ENCODE measurements at places on chromosomes 12 and 14.

DNA sequence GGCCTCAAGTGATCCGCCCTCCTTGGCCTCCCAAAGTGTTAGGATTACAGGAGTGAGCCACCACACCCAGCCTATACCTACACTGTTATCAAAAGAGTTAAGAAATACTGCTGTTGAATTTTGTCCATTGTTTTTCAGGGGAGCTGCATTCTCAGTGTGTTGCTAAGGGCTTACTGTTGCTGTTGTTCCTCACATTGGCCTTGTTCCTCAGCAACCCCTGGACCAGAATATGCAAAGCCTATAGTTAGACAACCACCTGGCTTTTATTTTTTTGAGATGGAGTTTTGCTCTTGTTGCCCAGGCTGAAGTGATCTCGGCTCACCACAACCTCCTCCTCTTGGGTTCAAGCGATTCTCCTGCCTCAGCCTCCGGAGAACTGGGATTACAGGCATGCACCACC, 4.7 kb upstream of the ATP6V0A2 start:
- DNase-seq, result no peak

DNA sequence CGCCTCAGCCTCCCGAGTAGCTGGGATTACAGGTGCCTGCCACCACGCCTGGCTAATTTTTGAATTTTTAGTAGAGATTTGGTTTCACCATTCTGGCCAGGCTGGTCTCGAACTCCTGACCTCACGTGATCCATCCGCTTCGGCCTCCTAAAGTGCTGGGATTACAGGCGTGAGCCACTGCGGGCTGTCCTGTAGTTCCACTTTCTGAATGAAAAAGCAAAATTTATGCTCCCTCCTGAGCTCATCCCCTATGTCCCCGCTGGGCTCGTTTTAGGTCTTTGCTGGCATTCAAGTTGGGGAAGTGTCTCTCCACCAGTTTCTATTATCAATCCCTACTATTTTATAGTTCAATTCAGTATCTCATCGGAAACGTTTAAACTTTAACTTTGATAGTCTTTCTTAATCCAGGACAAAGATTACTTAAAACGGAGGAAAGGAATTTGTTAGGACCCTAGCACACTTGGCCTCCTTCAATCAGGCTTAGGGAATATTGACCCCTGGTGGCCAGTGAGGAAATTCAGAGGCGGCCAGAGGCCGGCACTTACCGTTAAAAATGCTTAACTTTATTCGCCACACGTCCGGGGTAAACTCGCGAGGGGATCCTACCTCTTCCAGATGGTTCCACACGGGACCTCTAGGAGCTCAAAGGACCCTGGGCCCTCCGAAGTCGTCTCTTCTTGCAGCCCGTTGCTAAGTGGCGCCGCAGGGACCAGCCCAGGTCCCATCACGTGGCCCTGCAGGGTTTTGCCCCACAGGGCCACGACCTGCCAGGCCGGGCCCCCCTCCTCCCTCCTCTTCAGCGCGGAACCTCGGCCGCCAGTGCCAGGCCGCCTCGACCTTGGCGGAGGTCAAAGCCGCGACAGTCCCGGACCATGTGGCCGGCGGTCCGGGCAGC, 11.4 kb upstream of the DNAL1 start:
- peak; percentile 82 for DNase-seq

DNA sequence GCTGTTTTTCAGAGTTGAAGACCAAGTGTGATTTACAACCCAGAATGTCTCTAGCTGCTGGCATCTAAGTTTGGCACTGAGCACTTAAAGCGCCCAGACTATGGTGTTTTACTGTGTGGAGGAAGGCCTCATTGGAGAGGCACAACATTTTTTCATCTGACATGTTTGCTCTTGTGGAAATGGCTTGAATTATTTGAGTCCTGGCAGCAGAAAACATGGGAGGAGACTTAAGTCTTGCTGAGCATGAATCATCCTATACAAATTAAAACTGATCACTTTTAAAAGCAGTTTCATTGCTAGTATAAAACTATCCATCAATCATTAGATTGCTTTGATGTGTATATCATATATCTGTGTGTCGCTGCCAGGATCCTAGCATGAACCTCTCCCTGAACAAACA, 85.9 kb upstream of the REP15 start:
- peak; percentile 52 for DNase-seq

DNA sequence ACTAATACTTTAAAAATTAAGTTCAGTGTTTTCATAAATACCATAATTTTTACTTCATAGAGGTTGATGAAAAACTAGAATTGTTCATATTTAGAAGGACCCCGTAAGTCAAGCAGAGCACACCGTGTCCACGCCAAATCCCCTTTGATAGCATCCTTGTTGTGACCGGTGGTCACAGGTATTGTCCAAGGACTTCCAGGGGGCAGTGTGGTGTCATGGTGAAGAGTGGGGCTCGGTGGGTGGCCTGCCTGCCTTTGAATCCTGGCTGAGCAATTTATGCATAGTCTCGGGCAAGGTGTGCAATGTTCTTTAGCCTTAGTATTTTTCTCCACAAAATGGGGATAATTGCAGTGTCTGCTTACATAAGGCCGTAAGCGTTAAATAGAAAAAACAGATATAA, 169.9 kb downstream of the KTN1 start:
- no peak for DNase-seq

DNA sequence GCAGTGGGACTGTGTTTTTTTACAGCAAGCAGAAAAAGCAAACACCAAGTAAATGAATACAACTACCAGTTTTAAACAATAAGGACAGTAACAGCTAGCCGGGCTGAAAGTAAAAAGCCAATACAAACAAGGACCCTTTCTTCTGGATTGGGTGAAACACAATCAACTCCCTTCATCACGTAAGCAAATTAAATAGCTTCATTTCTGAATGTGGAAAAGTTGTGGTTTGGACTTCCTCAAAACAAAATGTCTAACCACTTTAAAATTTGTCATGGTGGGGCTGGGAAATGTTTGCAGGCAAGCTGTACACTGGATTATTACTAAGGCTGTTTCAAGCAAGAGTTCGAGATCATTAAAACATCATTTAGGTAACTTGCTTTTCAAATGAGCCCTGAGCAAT, 47.4 kb downstream of the TCHP start:
- no peak for DNase-seq

GRCh38 chr12:122893208-122894153, 2.4 kb downstream of the VPS37B start:
- DNase-seq, result no peak

GRCh38 chr12:58764100-58764953, 156.0 kb downstream of the LRIG3 start:
- DNase-seq, result no peak

DNA sequence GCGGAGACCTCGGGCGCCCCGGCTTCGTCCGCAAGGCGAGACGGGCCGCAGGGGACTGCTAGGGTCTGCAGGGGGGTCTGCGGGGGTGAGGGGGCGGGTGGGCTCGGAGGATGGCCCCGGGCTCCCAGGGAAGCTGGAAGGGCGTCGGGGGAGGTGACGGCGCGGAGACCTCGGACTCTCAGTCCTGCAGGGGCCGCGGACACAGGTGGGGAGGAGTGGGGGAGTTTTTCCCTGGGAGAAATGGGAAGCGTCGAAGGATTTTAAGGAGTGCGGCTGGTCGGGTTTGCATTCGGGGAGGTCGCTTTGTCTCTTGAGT, 25.9 kb downstream of the ZBTB42 start:
- no peak for DNase-seq

- peak; percentile 51 for DNase-seq
Observed at GRCh38 chr12:111841236-111841749, 735 bp upstream of the MAPKAPK5 start.

GRCh38 chr12:68743356-68743755, 2.6 kb upstream of the SLC35E3 start:
- DNase-seq, result no peak

DNA sequence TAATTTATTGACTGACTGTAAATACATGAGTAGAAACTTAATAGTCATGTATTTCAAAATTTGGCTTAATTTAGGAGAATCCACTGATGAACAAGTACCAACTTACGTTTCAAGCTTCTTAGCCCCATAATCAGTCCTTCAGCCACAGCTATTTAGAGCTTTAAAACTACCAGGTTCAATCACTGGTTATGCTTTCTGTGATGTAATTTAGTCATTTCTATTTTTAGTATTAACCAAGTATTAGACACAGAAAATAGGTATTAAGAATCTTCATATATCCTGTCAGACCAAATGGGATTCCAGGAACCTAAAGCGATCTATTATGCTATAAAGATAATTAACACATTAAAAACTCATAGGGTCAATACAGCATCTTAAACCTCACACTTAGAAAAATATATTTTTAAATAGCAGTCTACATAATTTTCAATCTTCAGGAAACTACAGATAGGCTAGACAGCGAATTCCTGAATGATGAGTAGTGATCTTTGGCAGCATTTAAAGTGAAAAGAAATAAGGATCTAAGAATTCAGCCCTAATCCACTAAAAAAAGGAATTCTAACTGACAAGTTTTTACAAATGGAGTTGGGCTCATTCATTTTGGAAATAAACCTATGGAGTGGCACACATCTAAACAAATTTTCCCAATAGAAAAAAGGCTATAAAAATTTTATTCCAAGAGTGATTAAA, 51.5 kb downstream of the ZC3H14 start:
- DNase-seq, result peak; percentile 64

GRCh38 chr12:12214635-12215131, 52.2 kb downstream of the LRP6 start:
- DNase-seq, result peak; percentile 35

- DNase-seq, result peak; percentile 94
Observed at GRCh38 chr14:103066399-103066798, 9.1 kb upstream of the CDC42BPB start.

DNA sequence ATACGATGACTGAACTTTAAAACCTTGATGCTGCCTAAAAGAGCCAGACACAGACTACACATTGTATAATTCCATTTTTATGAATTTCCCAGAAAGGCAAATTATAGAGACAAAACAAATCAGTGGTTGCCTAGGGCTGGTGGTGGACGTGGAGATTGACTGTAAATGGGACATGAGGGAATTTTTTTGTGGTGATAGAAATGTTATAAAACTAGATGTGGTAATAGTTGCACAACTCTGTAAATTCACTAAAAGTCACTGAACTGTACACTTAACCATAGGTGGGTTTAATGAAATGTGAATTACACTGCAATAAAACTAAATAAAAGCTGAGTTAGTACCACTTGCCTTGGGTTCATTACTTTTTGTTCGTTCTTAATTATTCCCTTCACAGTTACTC, 72.1 kb downstream of the PLEKHA5 start:
- DNase-seq, result no peak

GRCh38 chr12:113748707-113749432, 217.3 kb downstream of the RBM19 start:
- no peak for DNase-seq

GRCh38 chr14:90562652-90563051, 165.8 kb downstream of the CALM1 start:
- DNase-seq, result no peak

GRCh38 chr12:614411-614970, 48.8 kb downstream of the NINJ2 start:
- peak; percentile 60 for DNase-seq

DNA sequence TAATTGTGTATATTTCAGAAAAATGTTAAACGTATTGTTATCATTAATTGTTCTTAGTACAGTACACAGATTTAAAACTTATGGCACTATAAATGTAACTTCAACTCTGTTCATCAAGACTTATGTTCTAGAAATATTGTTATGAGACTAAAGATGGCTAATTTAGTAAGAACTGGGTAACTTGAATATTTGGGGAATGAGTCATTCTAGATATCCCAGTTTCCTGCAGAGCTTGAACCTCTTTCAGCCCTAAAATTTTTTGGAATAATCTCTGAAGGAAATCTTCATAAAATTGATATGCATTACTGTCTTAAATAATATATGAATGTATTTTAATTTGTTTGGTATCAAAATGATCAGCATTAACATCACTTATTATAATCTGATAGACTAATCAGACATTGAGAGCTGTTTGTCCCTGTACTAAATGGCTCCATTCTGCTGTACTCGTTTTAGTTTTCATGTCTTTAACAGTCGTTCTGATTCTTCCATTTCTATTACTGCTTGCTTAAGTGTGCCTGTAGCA, 87.1 kb downstream of the VEZT start:
- no peak for DNase-seq

DNA sequence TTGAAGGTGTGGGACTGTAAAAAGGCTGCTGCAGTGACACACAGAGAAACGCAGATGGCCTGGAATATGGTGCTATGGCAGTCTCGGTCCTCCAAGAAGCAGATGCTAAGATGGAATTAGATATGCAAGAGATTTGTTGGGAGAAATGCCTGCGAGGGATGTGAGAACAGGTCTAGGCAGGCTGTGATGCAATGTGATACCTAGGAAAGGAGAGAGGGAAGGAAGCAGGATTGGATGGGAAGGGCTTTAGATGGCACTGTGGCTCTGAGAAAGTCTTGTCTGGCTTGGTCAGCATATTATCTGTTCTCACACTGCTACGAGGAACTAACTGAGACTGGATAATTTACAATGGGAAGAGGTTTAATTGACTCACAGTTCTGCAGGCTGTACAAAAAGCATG, 374.4 kb downstream of the BCAT1 start:
- no peak for DNase-seq

- no peak for DNase-seq
Observed at GRCh38 chr12:96850676-96851075, 56.4 kb upstream of the NEDD1 start.

DNA sequence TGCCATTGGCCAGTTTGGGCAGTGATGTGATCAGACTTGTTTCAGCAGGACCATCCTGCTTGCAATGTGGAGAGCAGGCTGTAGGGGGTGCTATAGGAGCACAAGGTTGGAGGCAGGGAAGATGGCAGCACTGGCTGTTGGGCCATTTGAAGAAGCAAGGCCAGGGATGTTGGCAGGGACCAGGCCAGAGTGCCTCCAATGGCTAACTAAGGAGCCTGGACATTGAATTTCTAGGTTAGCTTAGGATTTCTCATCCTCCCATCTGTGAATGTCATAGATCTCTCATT, 23.5 kb downstream of the FGF23 start:
- peak; percentile 50 for DNase-seq

DNA sequence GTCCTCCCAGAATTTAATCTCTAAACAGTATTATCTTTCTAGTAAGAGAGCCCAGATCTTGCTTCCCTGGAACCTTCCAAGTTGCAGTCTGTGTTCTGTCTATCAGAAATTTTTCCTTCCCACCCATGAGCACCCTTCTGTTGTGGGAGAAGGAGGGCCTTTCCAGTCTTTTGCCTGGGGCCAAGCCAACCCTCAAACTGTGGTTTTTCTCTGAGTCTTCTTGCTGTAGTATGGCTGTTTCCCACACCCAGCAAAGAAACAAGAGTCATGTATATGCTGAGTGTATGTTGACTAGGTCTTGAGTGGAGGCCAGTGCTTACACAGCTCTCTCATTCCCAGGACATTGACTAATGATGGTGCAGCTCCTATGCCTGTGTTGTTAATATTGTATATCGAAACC, 104.5 kb downstream of the TGFB3 start:
- DNase-seq, result no peak

- no peak for DNase-seq
Observed at GRCh38 chr12:14988035-14988434, 15.2 kb downstream of the PDE6H start.

Measured in dermis blood vessel endothelial cell (primary cell).